ENCODE measurements at places on chromosomes 7 and 10.

GRCh38 chr7:139620676-139621344 is 97.3 kb downstream of the CLEC2L start:
- DNase-seq = no peak

- DNase-seq = no peak
Observed at GRCh38 chr10:75682649-75683557, 251.5 kb downstream of the LRMDA start.

GRCh38 chr7:108380517-108380916 is 75.7 kb downstream of the NRCAM start:
- no peak for DNase-seq

- DNase-seq = no peak
Observed at GRCh38 chr7:146117576-146117975, 975 bp downstream of the CNTNAP2 start.

- no peak for DNase-seq
Observed at GRCh38 chr7:121038717-121039509, 50.4 kb downstream of the CPED1 start.

GRCh38 chr7:40850017-40850416 is 715.2 kb downstream of the SUGCT start:
- no peak for DNase-seq

DNA sequence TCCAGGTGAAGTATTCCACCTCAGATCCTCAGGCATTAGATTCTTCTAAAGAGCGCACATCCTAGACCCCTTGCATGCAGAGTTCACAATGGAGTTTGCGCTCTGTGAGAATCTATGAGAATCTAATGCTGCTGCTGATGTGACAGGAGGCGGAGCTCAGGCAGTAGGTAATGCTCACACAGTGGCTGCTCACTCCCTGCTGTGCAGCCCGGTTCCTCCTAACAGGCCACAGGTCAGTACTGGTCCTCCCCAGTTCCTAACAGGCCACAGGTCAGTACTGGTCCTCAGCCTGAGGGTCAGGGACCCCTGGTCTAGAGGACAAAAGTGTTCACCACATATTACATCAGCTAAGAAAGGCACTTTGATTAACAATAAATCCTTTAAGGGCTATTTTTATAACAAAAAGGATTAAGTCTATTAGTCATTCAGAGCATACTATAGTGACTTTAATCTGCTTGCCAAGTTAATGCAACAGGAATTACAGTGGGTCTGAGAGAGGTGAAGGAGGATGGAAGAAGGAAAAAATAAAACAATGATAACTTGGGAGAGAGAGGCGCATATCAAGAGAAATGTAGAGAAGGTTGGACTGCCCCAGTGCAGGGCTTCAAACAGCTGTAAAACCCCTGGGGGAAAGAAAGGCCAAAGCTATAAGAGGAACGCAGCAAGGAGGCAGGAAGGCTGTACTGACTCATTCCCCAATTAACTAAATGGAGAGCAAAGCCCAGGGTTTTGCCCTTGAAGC is 49.2 kb downstream of the CUL2 start:
- no peak for DNase-seq

DNA sequence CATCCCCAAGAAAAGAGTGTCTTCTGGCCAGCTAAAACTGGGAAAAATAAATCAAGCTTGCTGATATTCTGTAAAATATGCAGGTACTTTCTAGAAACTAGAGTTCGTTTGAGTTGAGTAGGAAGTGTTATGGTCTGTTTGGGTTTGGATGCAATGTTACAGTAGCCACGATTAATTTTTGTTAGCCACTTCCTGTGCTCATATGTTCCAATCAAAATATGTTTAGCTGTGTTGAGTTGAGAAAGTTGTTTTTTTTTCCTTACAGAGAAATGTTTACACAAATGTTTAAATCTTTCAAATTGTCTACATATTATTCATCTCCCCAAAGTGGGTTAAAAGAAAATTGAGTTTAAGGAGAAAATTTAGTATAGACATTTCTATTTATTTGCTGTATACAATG is 11.3 kb upstream of the LAMB1 start:
- DNase-seq = no peak

DNA sequence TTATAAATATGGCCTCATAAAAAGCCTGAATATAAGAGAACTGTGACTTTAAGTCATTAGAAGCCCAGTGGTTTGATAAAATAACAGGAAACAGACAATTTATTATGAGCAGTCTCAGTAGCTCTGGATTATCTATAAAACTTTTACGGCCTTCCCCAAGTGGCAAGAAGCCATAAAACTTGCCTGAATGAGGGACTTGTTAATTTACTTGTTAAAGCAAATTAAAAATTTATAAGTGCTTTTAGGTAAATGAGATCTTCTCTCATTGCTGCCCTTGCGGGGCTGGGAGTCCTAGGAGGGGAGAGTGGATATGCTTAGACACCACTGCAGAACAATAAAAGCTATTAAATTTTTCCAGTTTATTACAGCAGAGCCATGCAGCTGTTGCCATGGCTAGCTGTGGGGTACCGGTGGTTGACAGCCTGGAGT is 499.9 kb downstream of the AUTS2 start:
- DNase-seq = no peak

GRCh38 chr10:36181426-36182178 is 539.5 kb upstream of the FZD8 start:
- no peak for DNase-seq

- no peak for DNase-seq
Observed at GRCh38 chr10:124669141-124669823, 74.9 kb downstream of the FAM53B start.

DNA sequence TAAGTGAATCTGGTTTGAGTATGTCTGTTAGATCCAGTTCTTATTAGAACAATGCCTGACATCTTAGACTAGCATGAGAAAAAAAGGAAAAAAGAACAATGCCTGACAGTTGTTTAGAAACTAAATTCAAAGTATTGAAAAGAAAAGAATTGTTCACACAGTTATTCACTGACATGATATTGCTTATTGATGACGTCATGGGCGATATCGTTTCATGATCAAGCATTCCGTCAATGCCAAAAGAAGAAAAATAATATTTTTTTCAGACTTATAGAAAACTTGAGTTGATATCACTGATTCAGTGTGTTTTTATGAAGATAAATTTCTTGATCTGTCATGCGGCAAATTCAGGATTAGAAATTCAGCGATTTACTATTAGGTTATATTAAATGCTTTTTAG is 196.5 kb upstream of the AGR3 start:
- no peak for DNase-seq

- DNase-seq = no peak
Observed at GRCh38 chr10:35367107-35367859, 31.0 kb downstream of the CCNY start.

GRCh38 chr10:63537536-63537935 is 16.3 kb downstream of the REEP3 start:
- DNase-seq = no peak

DNA sequence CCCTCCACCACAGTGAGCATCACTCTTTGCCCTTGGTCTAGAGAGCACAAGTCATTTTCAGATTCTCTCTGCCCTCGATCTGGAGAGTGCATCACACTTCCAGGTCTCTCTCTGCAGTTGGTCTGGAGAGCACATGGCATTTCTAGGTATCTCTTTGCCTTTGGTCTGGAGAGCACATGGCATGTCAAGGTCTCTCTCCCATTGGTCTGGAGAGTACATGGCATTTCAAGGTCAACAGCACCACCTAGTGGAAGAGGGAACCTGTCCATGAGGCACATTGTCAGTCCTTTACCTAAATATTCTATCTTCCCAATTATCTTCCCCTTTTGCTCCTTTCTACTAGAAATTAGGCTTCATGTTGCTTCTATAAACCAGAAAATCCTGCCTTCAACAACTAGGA is 1139.4 kb downstream of the XPNPEP1 start:
- DNase-seq = no peak

DNA sequence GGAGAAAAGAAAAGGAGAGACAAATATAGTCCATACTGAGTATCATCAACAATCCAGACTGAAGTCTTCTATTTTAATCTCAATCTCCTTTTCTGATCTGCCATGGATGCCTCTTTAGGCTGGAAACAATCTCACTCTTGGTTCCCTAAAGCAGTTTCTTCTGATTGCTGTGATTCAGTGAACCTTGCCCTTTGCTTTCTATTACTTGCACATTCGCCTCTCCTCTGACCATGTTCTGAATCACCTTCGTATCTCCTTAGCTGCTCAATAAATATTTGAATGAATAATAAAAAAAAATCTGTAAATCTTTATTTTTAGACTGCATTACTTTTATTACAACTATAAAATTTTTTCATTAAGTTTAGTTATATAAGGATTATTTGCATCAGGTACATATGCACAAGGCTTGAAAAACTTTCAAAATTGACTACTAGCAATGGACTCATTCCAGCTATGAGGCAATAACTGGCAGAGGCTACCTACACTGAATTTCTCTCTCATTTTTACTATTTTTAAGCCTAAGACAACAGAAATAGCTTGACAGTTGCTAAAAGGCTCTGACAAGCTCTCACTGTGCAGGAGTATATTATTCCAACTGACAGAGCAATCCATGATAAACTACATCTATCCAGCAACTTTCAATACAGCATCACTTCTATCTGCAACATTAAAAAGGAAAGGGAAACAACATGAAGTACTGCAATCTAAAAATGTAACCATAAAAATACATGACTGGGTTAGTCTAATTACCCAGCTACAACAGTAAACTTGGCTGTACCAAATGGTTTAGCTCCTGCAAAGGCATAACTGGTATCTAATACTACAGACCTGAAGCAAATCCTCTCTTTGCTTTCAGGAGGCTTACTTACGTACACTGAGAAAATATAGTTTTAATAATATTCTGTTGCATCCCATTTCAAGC is 25.6 kb downstream of the TM9SF3 start:
- DNase-seq = no peak

GRCh38 chr7:64875658-64876406 is 27.2 kb upstream of the ZNF273 start:
- no peak for DNase-seq

- no peak for DNase-seq
Observed at GRCh38 chr10:126214679-126215078, 173.6 kb downstream of the ADAM12 start.

GRCh38 chr7:115086146-115086841 is 164.4 kb downstream of the MDFIC start:
- no peak for DNase-seq

DNA sequence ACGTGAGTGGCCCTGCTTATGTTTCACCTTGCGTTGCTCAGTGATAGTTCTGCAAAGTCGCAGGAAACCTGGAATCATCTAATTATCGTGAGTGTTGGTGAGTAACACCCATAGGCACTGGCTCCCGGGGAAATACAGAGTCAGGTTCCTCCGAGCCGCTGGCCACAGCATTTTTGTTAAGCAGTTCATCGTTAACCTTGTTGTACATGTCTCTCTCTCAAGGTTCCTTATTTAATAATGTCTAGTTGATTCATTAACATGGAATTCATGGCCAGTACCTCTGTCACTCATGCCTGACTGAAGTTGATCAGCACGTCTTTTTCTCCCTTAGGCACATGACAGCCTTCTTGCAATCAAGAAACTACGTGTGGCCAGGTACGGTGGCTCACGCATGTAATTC is 3.1 kb upstream of the ZFAND2A start:
- DNase-seq = no peak

- DNase-seq = no peak
Observed at GRCh38 chr10:71766717-71767419, 6.5 kb downstream of the VSIR start.

DNA sequence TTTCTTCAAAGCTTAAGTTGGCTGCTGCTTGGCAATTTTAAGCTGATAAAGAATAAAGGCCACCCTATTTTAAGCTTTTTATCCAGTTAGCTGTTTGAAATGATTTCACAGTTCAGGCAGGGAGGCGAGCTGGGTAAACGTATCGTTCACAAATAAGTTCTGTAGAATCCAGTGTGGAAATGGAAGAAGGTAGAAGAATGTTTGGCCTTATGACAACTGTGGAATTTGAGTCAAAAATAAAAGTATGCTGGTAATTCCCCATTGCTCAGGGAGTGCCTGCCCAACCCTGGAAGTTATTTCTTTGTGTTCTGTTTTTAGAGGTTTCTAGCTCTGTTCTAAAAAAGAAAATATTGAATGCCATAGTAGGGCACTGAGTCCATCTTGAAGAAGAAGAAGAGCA is 113.1 kb downstream of the ARL4A start:
- no peak for DNase-seq

- DNase-seq = no peak
Observed at GRCh38 chr7:84781838-84782237, 405.0 kb downstream of the SEMA3D start.

- DNase-seq = no peak
Observed at GRCh38 chr10:44640429-44640828, 255.5 kb upstream of the CXCL12 start.

DNA sequence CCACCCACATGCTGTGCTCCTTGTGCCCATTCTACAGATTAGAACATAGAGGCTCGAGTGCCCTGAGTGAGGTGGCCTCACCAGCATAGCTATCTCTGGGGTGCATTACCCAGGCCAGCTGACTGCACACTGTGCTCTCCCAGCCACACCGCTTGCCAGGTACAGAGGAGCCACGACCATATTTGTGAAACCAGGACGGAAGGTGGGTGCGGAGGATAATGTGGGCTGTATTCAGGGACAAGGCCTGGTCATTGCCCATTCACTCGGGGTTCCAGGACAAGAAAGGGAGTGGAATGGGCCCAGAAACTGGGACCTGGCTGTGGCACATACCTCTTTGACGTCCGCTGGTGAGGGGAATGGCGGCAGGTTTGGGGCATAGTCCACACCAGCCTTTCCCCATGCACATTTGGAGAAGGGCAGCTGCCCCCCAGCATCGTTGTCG is 236.0 kb downstream of the TNS3 start:
- DNase-seq = no peak

- DNase-seq = no peak
Observed at GRCh38 chr7:146503844-146504243, 387.2 kb downstream of the CNTNAP2 start.

- peak; percentile 27 for DNase-seq
Observed at GRCh38 chr7:122143376-122143750, 686 bp downstream of the AASS start.

GRCh38 chr7:5776894-5777660 is 4.4 kb downstream of the RNF216 start:
- no peak for DNase-seq

DNA sequence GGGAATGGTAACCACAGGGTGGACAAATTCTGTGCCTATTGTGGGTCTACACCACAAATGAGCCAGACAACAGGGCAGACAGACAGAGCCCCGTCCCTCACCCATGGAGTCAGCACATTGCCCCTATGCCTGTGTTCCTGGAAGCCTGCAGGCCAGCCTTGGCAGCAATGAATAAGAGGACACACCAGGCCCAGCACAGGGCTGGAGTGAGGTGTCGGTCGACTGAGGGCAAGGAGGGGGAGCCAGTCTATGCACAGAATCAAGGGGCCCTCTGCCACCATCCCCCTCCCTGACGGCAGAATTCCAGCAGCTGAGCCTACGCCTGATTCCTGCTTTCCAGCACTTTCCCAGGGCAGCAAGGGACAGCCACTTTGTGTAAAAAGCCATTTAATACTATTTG is 98.2 kb downstream of the CALN1 start:
- peak; percentile 24 for DNase-seq

- DNase-seq = peak; percentile 16
Observed at GRCh38 chr7:135620980-135621850, 41.1 kb upstream of the STMP1 start.

GRCh38 chr7:55502124-55502857 is 70.0 kb downstream of the VOPP1 start:
- DNase-seq = no peak
